ENCODE measurements at places on chromosomes 2 and 18.

DNA sequence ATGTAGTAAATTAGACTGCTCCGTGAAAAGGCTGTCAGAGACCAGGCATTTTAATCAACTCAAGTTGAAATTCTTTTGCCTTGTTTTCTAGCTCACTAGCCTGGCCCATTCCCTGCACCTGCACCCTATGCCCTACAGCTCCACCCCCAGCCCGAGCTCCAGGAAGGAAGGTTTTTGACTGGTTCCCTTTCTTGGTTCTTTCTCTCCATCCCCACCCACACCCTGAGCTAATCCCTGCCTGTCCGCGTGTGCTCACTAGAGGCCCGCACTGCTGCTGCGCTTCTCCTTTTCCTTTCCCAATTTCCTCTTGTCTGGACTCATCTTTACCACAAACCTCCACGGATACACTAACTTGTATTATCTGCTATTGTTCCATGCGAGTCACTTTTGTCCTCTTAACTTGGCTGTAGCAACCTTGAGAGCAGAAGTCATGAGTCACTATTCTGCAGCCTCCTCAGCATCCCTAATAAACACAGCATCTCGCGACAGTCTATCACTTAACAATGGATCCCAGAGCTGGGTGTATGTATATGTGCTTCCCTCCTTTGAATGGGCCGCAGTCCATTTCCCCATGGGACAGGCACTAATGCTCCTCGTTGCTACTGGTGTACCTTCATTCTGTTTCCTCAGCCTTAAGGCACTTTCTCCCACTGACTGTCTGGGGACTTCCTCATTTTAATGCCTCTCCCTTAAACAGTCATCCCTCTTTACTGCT is 36.5 kb downstream of the COLEC12 start:
- DNase-seq = no peak

DNA sequence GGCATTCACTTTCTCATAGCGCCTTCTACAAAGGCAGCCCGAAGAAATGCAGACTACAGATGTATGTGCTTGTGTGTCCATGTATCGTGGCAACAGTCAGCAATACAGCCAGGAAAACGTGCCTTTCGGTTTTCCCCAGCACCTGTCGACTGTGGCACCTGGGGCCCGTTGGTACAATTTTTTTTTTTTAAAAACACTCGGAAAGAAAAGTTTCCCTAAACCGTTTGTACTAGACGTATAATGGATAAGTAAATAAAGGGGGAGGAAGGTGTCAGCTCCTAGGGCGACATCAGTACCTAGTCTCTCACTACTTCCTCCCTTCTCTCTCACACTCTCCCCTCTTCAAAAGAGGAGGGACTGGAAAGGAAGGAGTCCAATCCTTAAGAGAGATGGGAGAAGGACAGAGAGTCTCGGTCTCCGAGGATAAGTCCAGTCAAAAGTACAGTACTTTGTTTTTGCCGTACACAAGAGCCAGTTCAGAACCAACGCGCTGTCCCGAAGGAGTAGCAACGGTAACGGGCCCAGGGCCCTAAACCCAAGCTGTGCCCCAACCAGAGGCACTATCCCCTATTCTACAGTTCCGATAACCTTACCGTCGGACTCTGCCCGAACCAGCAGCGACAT is 759 bp downstream of the PPP4R3B start:
- DNase-seq = no peak

DNA sequence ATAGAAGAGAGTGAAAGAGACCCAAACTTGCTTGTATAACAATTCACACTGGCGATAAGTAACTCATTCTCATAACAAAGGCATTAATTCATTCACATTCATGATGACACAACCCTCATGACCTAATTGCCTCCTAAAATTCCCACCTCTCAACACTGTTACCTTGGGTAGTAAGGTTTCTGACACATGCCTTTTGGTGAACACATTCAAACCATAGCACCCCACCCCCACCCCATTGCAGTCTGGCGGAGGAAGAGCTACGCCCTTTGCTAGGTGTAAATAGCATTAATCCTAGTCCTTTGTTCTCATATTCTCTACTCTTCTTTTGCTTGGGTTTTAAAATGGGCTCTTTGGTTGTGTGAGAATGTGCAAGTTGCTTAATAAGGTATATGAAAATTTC is 361.5 kb downstream of the DSEL start:
- no peak for DNase-seq

GRCh38 chr2:17254421-17254820 is 263.8 kb downstream of the RAD51AP2 start:
- no peak for DNase-seq

GRCh38 chr2:234967201-234967869 is 15.5 kb downstream of the SH3BP4 start:
- DNase-seq = no peak

- DNase-seq = no peak
Observed at GRCh38 chr18:47390410-47391024, 139.1 kb upstream of the SKOR2 start.

DNA sequence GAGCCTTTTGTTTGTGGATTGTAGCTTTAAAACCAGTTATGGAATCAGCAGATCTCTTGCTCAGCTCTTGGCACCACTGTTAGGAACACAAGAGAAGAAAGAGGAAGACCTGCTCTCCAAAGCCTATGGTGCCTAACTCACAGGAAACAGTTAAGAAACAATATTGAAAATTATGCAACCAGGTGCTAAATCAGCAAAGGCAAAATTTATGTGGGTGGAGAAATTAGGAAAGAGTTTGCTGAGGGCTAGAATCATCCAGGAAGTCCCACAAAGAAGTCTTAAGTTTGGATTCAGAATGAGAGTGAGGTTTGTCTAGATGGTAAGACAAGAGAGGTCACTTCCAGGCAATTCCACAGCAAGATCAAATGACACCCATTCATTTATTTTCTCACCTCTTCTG is 49.4 kb downstream of the AOX1 start:
- DNase-seq = no peak

DNA sequence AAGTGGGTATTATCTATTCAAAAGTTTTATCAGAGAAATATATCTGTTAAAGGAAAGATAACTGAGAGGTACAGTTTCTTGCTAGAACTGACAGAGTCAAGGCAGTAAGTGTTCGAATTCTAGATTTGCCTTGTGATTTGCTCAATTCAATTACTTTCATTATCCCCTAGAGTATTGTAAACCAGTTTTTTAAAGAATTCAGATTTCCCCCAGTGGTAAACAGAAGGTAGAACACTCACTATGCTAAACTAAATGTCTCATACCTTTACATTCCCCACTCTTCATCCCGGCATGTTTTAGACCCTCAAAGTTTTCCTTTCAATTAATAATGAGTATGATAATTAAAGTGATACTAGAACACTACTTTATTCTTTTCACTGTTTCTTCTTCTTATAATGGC is 28.6 kb downstream of the TTC21B start:
- no peak for DNase-seq

- no peak for DNase-seq
Observed at GRCh38 chr2:181308766-181309515, 148.2 kb upstream of the ITGA4 start.

- no peak for DNase-seq
Observed at GRCh38 chr18:31701744-31702143, 17.4 kb upstream of the B4GALT6 start.

- no peak for DNase-seq
Observed at GRCh38 chr2:150686391-150686790, 198.9 kb upstream of the RND3 start.

DNA sequence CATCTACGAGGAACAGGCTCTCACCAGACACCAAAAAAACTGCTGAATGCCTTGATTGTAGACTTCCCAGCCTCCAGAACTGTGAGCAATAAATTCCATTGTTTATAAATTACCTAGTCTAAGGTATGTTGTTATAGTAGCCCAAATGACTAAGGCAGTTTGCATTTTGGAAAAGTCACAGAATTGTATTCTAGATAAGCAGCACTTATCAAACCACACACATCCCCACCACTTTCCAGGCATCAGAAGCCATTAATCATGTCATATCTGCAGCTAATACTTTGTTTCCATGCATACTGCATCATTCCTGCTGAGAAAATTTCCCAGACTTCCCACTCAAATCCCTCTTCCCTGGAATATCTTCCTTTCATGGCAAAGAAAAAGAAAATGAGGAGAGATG is 187.2 kb downstream of the INO80D start:
- DNase-seq = no peak

DNA sequence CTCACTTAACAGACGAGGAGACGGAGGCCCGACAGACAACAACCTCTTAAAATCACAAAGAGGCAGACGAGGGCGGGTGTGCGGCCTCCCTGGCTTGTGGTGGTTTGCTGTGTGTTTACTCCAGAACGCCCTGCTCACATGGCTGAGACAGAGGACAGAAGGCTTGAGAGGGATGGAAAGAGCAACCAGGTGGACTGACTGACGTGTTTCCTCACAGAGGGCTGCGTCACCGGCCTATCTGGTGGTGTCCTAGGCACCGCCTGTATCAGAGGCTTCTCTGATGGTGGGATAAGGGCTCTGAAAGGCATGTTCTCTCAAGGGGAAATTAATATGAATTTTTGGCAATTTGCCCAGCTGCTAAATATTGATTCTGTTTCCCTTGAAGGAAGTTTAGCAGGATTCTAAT is 47.0 kb upstream of the RALBP1 start:
- DNase-seq = no peak

DNA sequence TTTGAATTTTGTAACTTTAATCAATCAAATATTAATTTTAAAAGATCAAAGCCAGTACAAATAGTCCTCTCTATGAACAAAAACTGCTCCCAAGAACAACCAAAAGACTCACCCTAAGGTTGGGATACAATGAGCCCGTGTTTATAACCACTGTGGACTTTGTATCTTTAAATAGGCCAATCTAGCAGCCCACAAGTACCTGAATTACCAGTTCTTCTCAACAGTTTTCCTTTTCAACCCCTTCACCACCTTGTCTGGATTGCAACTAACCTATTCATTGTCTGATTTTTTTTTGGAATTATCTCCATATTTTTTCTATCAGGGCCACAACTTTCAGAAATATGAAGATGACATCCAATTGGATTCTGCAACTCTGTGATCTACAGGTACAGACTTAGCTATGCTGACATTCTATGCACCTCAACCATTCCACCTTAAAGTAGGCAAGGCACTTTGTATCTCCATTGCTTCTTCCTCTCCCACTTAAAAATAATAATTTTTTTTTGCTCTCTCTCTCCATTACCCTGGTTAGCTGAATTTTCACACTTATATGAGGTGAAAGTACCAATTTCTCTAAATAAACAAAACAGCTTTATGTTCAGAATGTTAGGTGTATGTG is 81.9 kb upstream of the MAPRE2 start:
- DNase-seq = no peak

DNA sequence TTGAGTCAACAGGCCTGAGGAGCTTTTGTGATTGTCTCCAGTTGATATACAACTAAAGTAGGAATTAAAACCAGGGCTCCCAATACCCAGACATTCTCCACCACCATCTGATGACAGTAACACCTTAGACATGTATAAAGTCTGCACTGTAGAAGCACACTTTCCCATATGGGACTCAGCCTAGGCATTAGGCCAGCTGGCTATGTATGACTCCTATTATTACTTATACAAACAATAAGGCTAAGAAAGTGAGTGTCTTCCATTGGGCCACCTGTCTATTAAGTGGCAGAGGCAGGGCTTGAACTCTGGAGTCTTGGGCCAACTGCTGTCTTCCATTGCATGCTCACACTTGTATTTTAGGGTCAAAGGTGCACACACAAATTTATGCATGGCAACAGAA is 32.1 kb upstream of the COLEC12 start:
- DNase-seq = no peak

- DNase-seq = no peak
Observed at GRCh38 chr2:238458651-238459050, 31.9 kb downstream of the ASB1 start.

- DNase-seq = no peak
Observed at GRCh38 chr2:42906557-42907411, 114.4 kb upstream of the HAAO start.

DNA sequence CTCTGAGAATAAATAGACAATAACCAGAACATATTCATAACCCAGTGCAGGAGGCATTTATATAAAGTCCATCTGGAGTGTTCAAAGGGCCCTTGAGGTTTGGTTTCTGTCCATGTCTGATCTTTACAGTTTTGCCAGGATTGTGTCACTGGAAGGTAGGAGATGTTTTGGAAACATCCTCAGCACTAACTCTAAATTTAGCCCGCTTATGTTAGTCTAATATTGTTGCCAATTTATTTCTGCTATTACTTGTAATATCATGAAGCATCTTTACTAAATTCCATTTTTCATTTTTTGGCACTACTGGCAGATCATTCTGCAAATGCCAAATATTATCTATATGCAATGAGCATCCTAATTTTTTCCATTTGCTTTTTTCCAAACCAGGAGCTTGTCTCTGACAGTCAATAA is 22.4 kb upstream of the REV1 start:
- DNase-seq = no peak

GRCh38 chr2:20638646-20639430 is 12.1 kb downstream of the HS1BP3 start:
- no peak for DNase-seq

DNA sequence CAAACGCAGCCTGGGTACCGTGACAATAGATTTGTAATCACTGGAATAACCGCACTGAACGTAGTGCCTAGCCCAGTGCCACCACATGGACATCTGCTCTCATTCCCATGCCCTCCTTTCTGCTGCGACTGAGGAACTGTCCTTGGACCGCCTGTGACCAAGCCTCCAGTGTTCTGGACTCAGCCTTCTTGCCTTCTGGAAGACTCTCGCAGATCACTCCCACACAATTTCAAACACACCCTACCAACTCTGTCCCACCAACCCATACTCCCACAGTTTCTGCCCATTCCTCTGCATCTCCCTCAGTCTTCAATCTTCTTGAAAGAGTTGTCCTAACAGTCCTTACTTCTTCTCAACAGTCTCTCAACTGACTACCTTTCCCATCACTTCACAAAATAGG is 2.1 kb downstream of the RNF149 start:
- no peak for DNase-seq

GRCh38 chr2:147273106-147273505 is 571.7 kb upstream of the ACVR2A start:
- DNase-seq = no peak

GRCh38 chr18:36162981-36163380 is 24.3 kb upstream of the MOCOS start:
- DNase-seq = no peak

DNA sequence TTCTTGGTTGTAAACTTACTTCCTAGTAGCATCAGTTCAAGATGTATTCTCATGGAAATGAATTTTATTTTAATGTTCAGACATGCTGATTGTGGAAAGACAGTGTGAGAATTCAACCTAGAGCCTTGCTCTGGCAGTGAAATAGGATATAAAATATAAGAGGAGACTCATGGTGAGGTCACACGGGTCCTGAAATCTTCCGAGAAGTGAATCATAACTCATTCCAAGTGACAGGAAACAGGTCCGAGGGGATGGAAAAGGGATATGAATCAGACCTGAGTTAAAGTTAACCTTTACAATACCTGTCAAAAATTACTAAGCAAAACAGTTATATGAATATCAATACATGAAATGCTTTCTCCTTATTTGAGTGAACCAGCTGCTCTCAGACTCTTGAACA is 185.2 kb upstream of the LRRTM1 start:
- DNase-seq = no peak

DNA sequence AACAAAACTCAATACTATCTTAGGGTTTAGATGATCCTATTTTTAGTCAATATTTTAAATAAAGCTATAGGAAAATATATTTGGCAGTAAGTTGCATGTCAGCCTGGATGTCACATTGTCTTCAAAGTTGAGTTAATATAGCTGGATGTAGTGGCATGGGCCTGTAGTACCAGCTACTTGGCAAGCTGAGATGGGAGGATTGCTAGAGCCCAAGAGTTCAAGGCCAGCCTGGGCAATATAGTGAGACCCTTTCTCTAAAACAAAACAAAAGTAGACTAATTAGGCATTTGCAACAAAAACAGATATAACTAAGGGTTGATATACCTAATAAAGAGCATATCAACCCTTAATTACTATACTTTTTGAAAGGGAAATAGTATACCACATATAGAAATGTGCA is 254.6 kb upstream of the KCNJ3 start:
- DNase-seq = no peak

Data from stimulated activated CD8-positive, alpha-beta memory T cell treated with anti-CD3 and anti-CD28 coated beads, Interleukin-4, amount 100 ng/mL, for 24 hours (primary cell).